ENCODE measurements at places on chromosomes 16 and 17.
A peak's percentile ranks its signal among the peaks of the same experiment; 100 is the strongest.

DNA sequence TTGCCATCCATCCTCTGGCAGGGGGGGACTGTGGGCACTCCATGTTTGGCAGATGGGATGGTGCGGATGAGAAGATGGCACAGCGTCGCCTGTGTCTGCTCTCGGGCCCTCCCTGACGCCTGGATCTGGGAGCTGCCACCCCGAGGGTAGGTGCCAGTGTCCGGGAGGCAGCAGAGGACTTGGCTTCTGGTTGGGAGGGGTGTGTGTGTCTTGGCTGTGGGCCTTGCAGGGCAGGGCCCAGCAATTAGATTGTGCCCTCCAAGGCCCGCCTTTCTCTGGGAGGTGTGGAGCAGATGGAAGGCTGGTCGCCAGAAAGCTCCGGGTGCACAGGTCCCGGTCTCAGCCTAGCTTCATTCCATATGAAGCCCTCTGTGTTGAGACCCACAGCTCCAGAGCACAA, 1.4 kb downstream of the RAP1GAP2 start:
- DNase-seq: no peak

DNA sequence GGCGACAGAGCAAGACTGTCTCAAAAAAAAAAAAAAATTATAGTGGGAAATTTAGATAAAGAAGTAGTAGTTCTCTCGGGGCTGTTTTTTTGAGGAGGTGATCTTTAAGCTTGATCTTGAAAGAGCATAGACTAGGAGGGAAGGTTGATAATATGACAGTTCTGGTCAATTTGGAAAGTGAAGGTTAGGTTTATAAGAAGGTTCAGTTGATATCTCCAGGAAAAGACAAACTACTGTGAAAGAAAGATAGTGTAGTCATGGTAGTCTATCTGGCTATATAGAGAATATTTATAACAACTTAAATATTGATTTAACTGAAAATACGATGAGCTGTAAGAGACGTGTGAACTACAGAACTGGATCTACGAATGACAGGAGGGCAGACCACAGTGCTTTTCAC, 3.1 kb downstream of the ATF7IP2 start:
- DNase-seq: no peak

DNA sequence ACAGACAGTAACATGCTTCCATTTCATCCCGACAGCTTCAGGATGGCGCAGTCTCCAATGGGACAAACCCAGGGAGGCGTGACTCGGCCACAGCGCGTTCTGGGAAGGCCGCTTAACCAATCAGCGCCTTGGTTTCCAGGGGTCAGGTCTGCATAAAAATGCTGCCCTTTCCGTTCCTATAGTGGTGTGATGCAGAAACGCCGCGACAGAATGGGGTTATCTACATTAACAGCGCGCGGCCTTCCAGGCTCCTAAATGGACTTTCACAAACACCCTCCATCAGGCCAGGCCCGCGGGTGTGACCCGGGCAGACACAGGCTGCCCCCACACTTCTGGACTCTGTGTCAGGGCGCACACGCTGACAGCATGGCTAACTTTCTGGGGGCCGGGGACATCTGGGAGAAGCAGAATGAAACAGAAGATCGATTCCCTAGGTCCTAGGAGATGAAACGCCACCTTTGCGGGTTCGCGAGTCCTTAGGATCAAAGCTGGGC, 792 bp downstream of the TMEM231 start:
- DNase-seq: no peak

GRCh38 chr16:55779402-55780094, 53.3 kb downstream of the CES1 start:
- DNase-seq: no peak

DNA sequence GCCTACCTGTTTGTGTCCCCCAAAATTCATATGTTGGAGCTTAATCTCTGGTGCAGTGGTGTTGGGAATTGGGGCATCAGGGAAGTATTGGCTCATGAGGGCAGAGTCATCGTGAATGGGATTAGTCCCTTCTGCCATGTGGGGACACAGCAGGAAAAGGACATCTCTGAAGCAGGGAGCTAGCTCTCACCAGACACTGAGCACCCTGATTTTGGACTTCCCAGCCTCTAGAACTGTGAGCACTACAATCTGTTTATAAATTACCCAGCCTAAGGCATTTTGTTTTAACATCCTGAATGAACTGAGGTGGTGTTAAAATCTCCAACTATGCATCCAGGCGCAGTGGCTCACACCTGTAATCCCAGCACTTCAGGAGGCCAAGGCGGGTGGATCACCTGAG, 206.0 kb downstream of the SEC14L1 start:
- no peak for DNase-seq

- no peak for DNase-seq
Measured at GRCh38 chr17:34221411-34221810, 33.7 kb upstream of the CCL2 start.

DNA sequence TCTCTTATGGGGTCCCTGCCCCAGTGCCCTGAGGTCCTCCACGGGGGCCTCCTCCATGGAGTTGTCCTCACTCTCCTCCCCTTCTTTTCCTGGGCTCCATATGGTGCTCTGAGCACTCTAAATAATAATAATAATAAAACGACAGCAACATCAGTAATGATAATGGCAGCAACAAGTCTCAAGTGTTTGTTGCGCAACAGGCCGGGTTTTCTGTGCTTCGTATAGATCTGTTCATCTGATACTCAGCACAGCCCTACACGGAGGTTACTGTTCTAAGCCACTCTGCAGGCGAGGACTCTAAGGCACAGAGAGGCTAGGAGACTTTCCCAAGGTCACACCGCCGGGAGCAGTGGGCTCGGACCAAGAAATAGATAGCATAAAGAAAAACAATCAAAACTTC, 13.7 kb downstream of the CIBAR2 start:
- DNase-seq: no peak

DNA sequence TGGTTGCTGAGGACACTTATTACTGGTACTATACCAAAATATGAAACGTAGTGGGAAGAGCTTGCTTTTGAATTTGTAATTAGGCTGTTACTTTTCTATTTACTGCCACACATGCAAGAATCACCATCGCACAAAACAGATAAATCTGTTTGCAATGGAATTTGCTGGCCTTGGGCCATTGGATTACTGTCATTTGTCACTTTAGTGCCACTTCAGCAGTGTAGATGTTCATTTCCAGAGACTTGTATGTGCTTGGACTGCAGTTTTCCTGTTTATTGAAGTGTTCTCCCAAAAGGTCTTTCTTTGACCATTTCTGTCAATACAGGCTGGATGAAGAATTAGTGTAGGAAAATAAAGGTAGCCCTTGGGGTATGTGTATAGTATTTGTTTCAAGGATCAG, 4.5 kb downstream of the USP10 start:
- DNase-seq: no peak

- no peak for DNase-seq
Measured at GRCh38 chr16:71537643-71538042, 11.4 kb downstream of the CHST4 start.

DNA sequence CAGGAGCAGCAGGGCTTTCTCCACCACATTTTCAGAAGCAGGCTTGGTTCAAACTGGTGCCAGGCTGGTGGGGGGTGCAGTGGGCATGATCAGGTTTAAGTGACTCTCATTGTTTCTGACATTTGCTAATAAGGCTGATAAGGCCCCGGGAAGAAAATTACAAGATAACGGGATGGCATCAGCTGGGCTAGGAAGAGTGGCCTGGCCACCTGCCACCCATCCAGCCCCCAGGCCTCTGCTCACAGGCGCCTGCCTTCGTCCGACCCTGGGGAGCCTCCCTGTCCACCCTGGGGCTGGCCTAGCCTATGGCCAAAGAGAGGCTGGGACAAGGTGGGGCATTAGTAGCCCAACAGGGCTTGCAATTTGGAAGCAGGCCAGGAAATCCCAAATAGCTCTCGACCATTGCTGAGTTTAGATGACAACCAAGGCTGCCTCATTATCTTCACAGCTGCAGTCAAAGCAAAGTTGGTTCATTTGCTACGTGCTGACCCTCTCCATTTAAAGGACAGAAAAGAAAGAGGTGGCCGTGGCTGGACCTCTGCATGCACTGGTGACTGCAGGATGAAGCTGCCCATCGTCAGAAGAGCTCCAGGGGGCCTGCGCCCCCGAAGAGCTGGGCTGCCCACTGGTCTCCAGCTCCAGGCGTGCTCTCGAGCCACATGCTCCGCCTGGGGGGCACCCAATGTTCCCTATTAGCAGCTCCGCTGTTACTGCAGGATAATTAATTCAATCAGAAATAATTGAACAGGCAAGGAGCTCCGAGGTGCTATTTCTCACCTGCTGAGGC, 44.9 kb downstream of the PEMT start:
- no peak for DNase-seq

DNA sequence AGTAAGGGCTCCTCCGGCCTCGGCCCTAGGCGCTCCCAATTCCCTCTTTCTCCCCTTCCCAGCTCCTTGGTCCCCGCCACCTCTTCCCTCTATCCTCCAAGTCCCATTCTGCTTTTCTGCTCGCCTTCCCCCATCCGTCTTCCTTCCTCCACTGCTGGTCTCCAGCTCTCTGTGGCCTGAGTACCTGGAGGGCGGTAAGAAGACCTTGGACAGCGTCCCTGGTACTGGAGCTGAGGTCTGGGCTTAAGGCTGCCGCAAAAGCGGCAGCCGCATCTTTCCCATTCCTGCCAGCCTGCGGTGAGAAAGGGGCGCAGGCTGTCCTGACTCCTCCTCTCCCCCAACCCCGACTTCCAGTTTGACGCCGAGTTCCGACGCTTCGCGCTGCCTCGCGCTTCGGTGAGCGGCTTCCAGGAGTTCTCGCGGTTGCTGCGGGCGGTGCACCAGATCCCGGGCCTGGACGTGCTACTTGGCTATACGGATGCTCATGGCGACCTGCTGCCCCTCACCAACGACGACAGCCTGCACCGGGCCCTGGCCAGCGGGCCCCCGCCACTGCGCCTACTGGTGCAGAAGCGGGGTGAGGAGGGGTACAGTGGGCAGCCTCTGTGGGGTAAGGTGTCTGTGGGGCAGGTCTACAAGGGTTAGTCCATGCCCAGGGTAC, 471 bp downstream of the PARD6A start:
- DNase-seq: no peak

DNA sequence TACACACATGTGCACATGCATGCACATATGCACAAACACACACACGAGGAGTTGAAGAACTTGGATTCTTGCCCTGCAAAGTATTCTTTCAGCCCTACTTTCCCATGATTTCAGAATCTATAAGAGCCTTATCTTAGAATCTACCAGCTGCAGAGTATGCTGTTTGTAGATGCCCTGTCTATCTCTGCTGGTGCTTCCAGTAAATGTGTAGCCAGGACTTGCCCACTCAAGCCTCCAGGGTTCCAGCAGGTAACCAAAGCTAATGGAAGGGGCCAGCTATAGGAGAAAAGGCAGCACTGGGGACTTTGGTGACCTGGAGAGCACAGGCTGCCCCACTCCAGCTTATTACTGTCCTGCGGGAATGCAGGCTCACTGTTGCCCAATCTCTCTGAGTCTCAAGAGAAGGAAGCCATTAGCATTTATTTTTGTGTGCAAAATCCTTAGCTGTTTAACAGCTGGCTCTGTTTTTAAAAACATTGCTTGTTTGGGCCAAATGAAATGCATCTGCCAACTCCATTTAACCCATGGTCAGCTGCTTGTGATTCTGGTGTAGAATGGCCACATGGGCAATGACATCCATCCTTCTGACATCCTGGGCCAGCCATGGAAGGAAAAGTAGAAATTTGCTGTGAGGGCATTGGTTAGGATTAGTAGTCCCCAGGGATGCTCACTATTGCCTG, 28.6 kb upstream of the XYLT1 start:
- no peak for DNase-seq

DNA sequence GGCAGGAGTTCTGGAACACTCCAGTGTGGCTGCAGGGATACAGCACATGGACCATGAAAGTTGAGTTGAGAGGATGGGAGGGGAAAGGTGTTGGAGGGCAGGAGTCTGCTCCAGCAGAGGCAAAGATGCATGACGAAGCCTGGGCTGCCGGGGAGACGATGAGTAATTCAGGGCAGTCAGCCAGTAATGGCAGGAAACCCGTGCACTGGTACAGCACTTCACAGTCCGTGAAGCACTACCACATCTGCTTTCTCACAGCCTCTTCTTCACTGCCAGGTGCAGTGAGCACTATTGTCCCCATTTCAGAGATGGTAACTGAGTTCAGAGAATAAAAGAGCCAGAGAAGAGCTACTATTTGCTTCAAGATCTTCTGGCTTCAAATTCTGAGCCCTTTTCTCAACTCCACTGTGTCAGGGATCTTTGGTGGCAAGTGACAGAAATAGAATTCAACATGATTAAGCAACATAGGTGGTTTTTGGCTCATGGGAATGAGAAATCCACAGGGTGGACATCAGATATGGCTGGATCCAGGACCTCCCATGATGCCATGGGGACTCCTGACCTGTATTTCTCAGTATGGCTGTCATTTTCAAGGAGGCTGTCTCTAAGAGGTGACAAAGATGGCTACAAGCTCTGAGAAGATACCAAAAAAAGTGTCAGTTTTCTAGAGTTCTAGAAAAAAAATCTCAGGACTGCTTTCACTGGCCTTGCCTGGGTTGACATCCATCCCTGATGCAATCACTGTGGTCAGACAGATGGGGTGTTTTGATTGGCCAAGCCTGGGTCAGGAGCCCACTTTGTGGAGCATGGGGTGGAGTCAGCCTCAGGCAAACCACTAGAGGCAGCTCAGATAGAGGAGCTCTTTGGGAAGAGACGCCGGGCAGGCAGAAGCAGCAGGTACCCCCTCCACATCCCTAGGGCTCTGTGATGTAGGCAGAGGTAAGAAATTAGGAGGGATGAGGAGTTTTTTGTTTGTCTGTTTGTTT, 24.7 kb downstream of the IL21R start:
- peak; percentile 70 for DNase-seq

DNA sequence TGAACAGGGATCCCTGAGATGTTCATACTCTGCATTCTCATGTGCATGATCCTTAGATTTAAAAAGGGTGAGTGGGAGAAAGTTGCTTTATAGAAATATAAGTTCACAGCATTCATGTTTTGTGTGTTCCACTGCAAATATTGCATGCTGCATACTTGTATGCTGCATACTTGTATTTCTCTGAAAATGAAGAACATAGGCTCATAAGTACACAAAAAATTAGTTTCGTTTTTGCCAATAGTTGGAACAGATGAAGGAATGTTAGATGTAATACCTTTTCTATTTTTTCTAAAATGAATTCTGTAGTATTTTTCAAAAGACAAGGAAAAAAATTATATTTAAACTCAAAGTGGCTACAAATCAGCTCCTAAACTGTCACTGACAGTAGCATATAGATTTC, 79.0 kb downstream of the NFAT5 start:
- no peak for DNase-seq

DNA sequence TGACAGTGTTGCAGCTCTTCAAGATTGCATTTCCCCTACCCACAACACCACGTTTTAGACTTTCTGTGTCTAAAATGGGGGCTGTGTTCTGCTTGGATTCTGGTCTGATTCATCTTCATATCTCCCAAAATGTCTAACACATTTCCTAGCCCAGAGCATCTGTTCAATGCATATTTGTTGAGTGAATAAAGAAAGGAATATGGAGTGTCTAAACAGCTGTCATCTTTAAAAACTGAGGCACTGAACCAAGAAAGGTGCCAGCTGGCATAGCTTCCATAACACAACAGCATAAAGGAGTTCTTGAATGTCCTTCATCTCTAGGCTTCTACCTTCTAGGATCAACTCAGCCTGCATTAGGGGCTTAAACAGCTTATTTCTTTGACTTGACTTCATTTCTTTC, 67.4 kb downstream of the CDH11 start:
- no peak for DNase-seq

Measured in activated CD4-positive, alpha-beta T cell treated with anti-CD3 and anti-CD28 coated beads, Interleukin-2, amount 50 U/mL, for 4 hours (primary cell).